ENCODE measurements at places on chromosomes 7 and 10.
A peak's percentile ranks its signal among the peaks of the same experiment; 100 is the strongest.

- peak; percentile 98 for DNase-seq
Observed at GRCh38 chr7:73851410-73852338, 9.3 kb upstream of the TMEM270 start.

DNA sequence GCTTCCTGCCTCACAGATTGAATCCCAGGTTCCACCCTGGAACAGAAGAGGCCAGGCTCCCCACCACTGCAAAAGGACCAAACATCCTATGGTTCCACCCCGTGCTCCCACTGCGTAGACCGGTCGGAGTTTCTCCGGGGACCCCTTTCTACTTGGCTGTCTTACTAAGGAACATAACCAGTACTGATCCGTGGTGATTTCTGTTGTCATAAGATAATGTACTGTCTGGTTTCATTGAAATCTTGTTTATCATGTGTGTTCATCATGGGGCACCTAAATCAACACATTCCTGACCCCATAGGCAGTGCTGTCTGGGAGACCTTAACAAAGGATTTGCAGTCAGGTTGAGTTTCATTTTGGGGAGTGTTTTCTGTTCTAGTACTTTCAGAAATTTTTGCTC, 104.5 kb downstream of the CHN2 start:
- no peak for DNase-seq

DNA sequence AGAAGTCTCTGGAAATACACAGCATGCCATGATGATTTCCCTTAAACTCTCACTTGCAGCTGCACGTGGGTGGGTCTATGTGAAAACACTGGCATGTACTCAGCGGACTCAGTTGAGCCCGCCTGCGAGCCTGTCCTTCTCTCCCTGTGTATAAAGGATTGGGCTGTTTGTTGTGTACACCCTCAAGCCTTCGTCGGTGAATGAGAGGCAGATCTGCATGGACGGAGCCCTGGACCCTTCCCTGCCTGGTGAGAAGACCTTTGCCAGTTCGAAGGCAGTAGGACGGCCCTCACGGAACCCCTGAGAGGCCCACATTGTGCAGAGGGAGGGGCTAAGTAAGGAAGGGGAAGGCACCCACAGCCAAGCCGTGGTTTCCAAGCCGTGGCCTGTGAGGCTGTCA, 121.2 kb downstream of the WDFY4 start:
- DNase-seq, result no peak

DNA sequence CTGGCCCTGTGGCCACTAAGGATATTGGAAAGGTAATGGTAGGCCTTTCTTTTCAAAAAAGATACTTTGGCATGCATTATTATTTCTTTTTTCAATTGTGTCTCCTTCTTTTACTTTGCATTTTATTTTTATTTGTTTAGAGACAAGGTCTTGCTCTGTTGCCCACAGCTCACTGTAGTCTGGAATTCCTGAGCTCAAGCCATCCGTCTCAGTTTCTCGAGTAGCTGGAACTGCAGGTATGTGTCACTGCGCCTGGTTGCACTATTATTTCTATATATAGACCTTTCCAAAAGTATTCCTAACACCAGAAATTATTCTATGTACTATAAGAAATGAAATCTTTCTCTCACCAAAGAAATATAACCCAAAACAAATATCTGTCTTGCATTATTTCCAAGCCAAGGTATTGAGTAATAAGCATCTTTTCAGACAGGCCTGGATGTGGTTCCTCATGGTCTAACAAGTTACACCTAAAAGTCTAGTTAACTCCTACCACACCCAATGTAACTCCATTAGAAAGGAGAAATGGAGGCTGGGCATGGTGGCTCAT, 500.8 kb upstream of the ANKRD30A start:
- no peak for DNase-seq
